Parietal lobe (tissue), 2 donors: ENCODE measurements at places on chromosomes 7 and 10. TPM values are rescaled to one million over a fixed set of nuclear protein-coding genes. Genes with fewer than 3 reads are reported as not detected.

FLNC gene
- 4.1 TPM for total RNA-seq

CCDC3 gene
- total RNA-seq: 13.8 TPM

ERVW-1 gene
- total RNA-seq: not detected

NKX6-2 gene
- total RNA-seq: not detected

CDC14C gene
- total RNA-seq: not detected

CACNA2D1 gene
- total RNA-seq: 275 TPM

CNNM1 gene
- 5.6 TPM for total RNA-seq
